ENCODE measurements at places on chromosomes 1 and 21.

DNA sequence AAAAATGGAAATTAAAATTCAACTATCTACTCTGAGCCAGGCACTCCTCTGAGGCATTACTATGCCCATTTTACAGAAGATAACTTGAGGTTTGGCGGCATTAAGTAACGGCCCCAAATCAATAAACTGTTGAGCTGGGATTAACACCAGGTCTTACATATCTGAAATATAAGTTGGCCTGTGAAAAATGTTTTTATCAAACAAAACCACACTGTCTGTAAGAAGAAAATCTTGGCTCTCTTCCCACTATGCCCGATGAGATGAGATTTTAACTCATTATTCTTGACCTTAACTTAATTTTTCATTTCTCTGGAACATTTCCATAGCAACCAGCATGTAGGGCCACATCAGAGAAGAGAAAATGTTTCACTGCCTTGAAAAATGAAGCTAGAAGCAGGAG, 21.8 kb downstream of the RC3H1 start:
- no peak for DNase-seq

DNA sequence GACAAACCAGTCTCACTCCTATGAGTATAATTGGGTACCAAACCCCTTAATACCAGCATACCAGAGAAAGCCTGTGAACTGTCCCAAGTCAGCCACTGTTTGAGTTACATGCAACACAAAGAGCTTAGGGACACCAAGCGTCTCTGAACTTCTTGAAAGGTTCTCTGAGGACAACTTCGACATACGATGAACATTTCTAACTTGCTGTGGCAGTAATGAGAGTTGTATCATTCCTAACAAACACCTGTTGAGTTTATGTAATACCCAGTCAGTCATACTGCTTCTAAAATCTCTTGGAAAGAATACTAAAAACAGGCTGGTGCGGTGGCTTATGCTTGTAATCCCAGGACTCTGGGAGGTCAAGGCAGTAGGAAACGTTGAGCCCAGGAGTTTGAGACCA, 18.4 kb downstream of the CCT8 start:
- DNase-seq: no peak

DNA sequence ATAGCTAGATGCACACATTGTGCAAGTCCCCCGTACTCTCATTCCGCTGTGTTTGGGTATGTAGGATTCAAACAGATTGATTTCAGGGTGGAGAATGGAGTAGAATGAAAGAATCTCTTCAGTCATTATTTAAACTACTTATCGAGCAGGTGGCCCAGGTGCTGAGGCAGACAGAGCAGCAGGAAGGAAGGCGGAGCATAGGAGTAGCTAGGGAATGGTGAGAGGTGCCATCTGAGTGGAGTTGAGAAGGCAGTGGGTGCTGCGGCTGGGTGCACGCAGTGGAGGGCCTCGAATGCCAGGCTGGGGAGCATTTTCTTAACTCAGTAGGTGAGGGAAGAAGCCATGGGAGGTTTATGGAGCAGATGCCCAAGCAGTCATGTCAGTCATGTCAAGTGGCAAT, 45.2 kb upstream of the CD101 start:
- DNase-seq: peak; percentile 79

DNA sequence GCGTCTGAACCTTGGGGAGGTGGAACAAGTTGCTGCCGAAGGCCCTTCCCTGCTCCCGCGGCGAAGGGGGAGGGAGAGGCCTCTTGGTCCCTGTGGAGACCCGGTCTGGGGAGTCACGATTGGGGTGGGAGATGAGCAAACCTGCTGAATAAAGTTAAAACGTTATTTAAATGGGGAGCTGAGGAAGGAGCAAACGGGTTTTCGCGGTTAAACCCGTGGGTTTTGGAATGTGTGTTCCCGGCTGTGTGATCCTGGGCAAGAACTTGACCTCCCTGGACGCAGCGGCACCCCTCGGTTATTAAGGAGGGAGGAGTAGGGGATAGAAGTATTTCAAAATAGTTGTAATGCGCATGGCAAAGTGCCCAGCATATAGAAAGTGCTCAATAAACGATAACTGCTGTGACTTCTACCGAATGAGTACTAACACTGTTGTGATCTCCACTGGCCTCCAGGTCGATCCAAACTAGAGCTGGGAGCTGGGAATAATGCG, 3.4 kb downstream of the FAM110D start:
- no peak for DNase-seq

DNA sequence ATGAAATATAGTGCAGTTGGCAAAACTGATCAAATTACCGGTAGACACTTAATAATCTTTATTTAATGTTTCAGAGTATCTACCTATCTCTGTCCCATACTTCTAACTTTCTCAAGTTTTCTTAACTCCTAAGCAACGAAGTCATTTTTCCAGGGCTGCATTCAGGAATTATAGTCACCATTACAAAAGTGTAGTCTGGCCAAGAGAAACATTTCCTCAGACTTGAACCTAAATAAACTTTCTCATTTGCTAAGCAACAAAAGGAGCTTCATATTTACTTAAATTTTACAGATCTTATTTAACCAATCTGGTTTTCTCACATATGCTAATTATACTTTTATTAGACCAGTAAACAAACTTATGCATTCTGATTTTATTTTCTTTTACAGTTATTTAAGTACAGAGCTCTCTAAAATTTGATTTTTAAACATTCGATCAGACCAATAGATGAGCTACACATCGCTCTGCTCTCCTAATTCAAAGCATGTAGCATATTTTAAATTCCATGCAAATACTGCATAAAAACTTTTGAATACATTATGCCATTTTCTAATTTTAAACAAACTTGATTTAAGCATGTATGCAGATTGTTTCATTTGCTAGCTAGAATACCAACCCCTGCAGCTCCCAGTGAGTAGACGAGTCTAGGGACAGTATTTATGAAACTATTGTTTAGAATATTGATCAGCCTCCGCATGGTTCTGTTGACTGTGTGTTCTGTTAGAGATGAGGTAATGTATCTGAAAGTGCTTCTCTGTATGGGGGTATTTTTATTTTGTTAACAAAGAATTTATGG, 201.4 kb downstream of the CHRM3 start:
- DNase-seq: no peak

GRCh38 chr1:227549892-227550291, 13.5 kb upstream of the ZNF678 start:
- DNase-seq: no peak

DNA sequence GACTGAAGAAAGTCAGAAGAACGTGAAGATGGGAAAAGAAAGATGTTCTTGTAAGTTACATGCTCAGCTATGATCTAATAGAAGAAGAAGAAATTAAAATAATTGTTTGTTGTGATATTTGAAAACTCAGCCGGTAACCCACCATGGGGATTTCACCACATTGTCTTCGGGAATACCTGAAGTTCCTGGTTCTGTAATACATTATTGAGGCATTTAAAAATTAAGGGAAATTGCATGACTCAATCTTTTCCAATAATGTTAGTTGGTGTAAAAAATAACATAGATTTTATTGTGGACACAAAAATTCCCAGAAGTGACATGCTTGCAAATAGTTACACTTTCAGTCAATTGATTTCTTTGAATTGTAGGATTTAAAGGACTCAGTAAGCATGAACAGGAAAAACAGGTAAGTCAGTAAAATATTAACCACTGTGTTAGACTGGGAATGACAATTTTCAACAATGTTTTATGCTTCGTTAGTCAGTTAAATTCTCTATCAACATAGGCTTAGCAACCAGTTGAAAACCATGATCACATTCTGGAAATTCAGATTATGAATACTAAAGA, 745.1 kb downstream of the LTN1 start:
- no peak for DNase-seq

DNA sequence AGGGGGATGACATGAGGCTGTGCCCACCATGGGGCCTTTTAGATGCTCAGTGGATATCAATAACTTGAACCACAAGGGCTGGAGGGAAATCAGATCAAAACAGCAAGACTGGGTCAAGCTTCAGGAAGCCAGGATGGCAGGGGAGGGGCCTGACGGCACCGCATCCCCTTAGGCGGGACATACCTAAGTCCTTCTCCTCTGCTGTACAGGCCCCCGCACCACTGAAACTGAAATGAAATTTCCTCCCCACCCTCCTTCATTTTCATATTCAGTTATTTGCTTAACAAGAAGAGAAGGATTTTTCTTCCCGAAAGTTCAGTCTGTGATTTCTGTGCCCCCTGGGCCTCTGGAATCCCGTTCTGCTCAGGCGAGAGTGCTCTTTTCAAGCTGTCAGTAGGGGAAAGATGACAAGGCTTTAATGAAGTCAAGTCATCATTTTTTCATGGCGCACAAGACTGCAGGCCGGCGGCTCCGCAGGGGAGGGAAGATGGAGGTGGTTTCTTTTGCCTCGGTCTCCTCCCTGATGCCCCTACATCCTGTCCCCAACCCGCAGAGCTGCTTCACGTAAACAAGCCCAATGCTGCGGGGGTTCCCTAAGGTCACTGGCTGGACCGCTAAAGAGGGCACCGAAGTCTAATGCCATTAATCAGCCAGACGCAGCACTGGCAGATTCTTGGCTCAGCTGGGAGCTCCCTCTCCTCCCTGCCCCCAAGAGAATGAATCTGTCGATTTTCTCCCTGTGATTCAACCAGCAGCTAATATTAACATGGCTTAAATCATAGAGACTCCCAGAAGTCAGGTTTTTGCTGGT, 264.8 kb downstream of the C1orf94 start:
- DNase-seq: no peak

GRCh38 chr1:113784104-113784779, 25.0 kb upstream of the PHTF1 start:
- no peak for DNase-seq

GRCh38 chr1:12477936-12478611, 139.9 kb downstream of the DHRS3 start:
- DNase-seq: peak; percentile 82

DNA sequence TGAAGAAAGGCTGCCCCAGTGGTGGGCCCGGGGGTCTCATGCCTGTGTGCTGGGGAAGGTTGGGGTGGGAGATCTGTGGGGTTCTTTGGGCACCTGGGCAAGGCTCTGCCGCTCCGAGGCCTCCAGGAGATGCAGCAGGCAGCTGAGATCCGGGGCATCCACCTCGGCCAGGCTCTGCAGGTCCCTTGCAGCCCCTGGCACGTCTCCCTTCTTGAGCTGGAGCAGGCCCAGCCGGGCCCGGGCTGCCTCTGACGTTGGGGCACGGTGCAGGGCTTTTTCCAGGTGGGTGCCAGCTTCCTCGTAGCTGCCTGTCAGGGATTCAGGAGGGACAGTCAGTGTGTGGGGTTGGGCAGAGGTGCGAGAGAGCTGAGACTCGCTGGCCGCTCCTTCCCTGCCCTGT, 11.4 kb upstream of the MMEL1 start:
- DNase-seq: no peak

DNA sequence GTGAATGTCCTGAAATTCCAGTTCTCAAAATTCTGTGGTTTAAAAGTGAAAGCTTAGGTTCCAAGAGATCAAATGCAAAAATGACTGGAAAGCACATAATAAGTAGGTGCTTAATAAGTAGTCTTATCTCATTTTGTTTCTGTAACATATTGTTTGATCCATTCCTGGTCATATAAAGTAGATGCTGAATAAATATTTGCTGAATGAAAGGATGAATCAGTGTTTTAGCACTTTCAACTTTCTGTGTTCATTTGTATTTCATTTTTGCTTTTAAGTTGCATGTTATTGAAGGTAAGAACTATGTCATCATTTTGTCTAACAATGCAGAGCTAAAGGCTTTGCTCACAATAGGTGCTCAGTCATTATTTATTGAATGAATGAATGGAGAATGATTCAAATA, 6.3 kb downstream of the MAST2 start:
- DNase-seq: no peak

GRCh38 chr1:76012341-76013205, 62.0 kb upstream of the ST6GALNAC3 start:
- DNase-seq: no peak

DNA sequence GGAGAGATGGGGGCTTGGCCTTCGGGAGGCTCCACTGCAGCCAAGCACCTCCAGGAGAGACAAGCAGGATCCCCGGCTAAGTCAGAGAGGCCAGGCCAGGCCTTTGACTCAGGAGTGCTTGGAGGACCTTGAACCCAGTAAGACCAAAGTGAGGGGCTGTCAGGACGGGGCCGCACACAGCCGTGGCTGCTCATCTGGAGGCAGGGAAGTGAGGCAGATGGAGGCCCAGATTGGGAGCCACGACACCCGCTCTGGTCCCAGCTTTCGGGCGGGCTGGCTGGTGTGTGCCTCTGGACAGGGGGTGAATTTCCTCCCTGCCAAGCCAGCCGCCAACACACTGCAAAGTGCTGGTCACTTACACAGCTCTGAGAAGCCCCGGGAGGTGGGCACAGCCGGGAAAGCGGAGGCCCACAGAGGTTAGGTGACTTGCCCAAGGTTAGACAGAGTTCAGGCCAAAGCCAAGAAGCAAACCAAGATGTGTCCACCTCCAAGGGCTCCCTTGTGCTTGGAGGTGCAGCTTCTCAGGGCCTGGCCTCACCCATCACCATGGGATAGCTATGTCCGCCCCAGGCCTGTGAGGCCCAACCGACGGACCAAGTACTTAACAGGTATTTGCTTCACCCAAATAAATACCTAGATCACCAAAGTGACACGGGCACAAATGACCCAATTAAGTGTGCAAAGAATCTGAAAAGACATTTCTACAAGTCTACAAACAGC, 58.3 kb downstream of the CHD5 start:
- DNase-seq: no peak

DNA sequence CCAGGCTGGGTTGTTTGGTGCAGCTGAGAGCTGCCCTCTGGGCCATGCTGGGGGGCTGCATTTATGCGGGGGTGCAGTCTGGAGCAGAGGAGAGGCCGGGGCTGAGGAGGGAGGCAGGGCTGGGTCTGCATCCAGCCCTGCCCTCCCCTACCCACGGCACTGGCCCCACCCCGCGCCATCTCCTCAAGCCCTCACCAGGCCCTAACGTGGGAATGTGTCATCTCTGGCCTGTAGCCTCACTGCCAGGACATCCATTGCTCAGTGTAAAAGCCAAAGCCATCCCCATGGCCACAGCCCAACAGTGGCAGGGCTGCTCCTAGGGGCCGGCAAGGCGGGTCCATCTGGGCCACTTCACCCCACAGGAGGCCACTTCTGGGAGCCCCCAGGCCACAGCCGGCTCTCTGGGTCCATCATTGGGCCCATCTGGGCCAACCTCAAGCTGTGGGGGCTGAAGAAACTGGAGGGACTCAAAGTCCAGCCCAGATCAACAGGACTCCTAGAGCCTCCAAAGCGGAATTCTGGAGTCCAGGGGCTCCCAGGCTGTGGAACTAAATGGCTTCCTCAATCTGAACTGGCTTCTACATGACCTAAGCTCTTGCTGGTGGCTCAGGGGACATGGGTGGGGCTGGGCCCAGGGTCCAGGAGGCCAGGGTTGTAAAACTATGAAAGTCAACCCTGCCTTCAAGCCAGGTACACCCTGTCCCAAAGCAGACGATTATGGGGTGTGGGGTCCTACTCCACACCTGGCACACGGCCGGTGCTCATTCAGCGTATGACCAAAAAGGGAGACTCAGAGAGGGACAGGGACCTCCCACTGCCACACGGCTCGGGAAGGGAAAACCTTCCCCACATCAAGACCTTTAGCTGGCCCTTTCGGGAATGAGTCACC, 32.6 kb downstream of the RUNX3 start:
- no peak for DNase-seq

DNA sequence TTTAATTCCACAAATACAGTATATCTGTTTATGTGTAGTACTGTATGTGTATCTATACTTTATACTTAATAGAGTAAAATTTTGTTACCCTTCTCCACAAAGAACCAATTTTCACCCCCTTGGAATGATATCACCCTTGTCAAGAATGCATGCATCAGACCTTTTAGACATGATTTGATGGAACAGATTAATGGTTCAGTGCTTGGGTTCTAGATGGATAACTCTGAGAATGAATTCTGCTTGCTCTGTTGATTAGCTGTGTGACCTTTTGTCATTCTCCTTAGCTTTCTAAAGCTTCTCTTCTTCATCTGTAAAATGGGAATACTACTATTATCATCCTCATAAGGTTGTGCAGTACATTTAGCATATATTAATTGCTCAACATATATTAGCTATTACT, 105.1 kb downstream of the NEK7 start:
- no peak for DNase-seq

Measured in NCI-H2029 (cell line).